Activated CD8-positive, alpha-beta T cell treated with anti-CD3 and anti-CD28 coated beads, Interleukin-2, amount 10 ng/mL, durations not matched to agents 7 days and 5 days (primary cell): ENCODE measurements at places on chromosomes 7 and 10.
A peak's percentile ranks its signal among the peaks of the same experiment; 100 is the strongest.

DNA sequence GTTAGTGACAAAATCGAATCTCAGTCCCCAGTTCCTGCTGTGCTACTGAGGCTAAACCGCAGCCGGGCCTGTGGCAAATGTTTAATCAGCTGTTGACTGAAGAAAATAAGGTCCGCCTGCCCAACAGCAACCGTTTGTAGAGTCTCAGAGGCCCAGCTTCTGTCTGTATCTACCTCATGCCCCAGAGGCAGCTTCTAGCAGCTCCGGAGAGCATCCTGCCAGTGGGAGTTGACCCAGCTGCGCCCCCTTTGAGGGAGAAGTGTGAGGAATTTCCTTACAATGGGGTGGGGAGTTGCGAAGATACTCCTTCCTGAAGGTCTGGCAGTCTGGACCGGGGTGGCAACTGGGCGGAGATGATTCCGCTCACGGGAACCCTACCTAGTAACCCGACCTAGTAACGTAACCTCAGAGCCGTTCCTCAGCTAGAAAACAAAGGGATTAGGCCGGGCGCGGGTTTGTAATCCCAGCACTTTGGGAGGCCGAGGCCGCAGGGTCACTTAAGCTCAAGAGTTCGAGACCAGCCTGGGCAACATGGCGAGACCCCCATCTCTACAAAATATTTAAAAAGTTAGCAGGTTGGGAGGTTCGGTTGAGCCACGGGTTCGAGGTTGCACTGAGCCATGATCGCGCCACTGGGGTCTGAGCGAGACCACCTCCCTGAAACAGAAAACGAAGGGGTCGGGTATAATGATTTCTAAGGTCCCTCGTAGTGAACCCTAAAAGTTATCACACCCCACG is 846 bp upstream of the ZNF775 start:
- H3K4me1 ChIP-seq, result peaks cover 40% of the 10 kb centered on the region
- H3K36me3 ChIP-seq, result peaks cover 15% of the 10 kb centered on the region
- peak overlapping the region; percentile 72 for H3K27ac ChIP-seq
- DNase-seq, result peak; percentile 69
- peak overlapping the region; percentile 86 for H3K4me3 ChIP-seq
- H3K27me3 ChIP-seq, result no peaks in the 10 kb centered on the region

DNA sequence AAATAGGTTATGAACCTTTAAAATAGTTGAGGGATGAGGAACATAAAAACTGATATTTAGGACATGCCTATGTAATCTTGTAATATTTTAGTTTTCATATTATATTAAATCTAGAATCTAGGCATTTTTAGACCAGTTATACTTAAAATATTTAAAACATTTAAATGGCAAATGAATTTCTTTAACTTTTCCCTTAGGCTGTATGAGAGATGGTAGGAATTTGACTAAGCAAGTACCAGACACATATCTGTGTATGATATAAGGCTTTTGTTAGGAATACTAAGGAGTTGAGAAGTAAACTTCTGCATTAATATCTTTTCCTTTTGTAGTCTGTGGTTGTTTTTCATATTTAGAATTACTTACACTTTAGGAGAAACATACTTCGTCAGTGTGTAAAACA is 25.1 kb downstream of the SEPTIN7 start:
- H3K27me3 ChIP-seq, result no peaks in the 10 kb centered on the region
- H3K4me3 ChIP-seq, result no peak overlapping the region
- DNase-seq, result no peak
- H3K36me3 ChIP-seq, result peaks cover 23% of the 10 kb centered on the region
- H3K27ac ChIP-seq, result no peak overlapping the region

DNA sequence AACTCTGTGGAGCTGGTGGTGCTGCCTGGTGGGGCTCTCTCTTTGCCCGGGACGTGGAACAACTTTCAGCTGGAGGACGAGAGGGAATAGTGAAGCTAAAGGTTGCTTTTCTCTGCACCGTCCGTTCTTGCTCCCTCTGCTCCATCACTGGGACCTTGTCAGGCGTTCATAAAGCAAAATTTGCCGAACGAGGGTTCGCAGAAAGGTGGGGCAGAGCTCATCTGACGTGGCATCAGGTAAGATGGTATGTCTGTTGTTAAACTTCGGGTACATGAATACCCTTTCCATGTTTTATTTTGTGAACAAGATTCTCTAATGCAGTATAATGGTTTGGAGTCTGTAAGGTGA is 416 bp downstream of the BBS9 start:
- no peaks in the 10 kb centered on the region for H3K36me3 ChIP-seq
- H3K27me3 ChIP-seq, result peaks cover 2% of the 10 kb centered on the region
- peak overlapping the region; percentile 86 for H3K27ac ChIP-seq
- H3K4me1 ChIP-seq, result peaks cover 21% of the 10 kb centered on the region
- DNase-seq, result peak; percentile 33
- H3K4me3 ChIP-seq, result peak overlapping the region; percentile 96

DNA sequence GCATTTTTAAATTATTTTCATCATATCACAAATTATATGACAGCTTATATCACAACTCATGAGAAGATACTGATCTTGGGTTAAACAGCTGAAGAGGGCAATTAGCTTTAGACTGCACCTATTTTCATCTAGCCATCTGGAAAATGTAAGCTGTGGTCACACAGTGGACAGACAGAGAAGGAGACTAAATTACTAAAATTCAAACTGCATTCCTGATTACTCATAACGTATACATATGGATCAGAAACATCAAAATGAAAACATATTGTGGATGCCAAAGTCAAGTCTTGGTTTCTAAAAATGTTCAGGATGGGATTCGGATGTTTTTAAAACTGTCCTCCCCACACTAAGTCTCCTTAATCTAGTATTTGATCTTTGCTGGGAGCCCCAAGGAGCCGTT is 6.6 kb downstream of the BBIP1 start:
- no peak overlapping the region for H3K4me3 ChIP-seq
- no peak for DNase-seq
- H3K27ac ChIP-seq, result no peak overlapping the region
- peaks cover 16% of the 10 kb centered on the region for H3K36me3 ChIP-seq
- peaks cover 11% of the 10 kb centered on the region for H3K4me1 ChIP-seq

DNA sequence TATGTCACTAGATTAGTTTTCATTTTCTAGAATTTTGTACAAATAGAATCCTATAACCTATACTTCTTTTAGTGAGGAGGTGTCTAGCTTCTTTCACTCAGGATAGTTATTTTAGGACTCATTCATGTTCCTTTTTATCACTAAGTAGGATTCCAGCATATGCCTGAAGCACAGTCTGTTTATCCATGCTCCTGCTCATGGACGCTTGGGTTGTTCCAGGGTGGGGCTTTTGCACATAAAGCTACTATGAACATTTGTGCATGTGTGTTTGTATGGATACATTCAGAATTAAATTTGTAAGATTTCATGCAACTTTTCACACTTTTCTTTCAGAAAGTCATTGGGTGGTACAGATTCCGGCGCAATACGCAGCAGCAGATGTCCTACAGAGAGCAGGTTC is 24.6 kb downstream of the ABRAXAS2 start:
- H3K27me3 ChIP-seq, result no peaks in the 10 kb centered on the region
- no peak for DNase-seq
- H3K36me3 ChIP-seq, result peaks cover 31% of the 10 kb centered on the region
- no peaks in the 10 kb centered on the region for H3K4me1 ChIP-seq

- peaks cover 3% of the 10 kb centered on the region for H3K36me3 ChIP-seq
- no peak for DNase-seq
- no peak overlapping the region for H3K4me3 ChIP-seq
- H3K4me1 ChIP-seq, result no peaks in the 10 kb centered on the region
- no peak overlapping the region for H3K27ac ChIP-seq
Measured at GRCh38 chr10:132057191-132057681, 8.5 kb upstream of the JAKMIP3 start.
